ENCODE measurements at places on chromosomes 6 and 20.

- no peak for DNase-seq
These were observed 614.9 kb downstream of the CDH26 start for GRCh38 chr20:60573003-60573680.

DNA sequence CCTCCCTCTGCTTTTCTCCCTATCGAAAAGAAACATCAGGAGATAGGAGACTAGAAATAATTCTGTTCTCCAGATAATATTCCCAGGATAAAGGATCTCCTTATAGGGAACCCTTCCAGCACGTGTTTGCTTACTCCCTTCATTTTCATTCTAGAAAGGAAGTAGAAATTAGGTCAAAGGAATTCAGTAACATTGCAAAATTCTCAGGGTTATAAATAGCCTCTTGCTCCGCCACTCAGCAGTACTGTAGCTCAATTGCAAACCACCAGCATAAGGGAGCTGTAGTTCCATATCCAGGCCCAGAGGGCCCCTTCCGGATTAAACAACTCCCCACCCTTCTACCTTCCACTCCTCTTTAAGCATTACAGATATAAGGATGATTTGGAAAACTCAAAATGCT is 6.2 kb downstream of the ELMO2 start:
- DNase-seq = no peak

DNA sequence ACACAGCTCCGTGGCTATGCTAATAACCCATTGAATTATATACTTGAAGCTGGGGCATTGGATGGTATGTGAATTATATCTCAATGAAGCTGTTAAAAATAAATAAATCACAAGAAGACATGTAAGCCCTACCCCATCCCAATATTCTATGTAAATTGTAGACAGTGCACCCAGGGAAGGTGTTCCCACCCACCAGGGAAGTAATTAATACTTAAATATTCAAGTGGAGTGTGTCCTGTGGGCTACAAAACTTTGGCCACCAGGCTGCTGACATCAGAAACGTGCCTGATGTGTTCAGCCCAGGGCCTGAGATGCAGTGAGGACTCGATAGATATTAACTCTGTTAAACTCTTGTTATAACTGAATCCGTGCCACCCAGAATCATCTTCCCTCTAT is 240.4 kb upstream of the RREB1 start:
- DNase-seq = no peak

DNA sequence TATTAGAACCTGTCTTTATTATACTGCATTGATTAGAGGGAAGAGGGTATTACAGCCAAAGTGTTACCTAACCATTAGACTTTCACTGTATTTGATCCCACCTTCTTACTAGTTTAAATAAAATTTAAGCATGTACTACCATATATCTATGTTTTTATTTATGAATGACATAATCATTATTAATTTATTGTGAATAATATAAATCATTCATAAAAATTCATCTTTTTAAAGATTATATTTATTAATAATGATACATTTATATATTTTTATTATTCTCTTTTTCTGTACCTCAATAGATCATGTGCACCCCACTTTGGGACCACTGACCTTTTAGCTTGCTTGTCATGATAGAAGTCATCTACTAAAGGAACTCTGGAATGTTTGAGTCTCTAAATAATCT is 223.5 kb upstream of the MARCKS start:
- no peak for DNase-seq

- no peak for DNase-seq
These were observed 163.2 kb downstream of the KHDC1L start for GRCh38 chr6:73062130-73062529.

GRCh38 chr20:47535088-47535487 is 33.4 kb downstream of the NCOA3 start:
- no peak for DNase-seq

DNA sequence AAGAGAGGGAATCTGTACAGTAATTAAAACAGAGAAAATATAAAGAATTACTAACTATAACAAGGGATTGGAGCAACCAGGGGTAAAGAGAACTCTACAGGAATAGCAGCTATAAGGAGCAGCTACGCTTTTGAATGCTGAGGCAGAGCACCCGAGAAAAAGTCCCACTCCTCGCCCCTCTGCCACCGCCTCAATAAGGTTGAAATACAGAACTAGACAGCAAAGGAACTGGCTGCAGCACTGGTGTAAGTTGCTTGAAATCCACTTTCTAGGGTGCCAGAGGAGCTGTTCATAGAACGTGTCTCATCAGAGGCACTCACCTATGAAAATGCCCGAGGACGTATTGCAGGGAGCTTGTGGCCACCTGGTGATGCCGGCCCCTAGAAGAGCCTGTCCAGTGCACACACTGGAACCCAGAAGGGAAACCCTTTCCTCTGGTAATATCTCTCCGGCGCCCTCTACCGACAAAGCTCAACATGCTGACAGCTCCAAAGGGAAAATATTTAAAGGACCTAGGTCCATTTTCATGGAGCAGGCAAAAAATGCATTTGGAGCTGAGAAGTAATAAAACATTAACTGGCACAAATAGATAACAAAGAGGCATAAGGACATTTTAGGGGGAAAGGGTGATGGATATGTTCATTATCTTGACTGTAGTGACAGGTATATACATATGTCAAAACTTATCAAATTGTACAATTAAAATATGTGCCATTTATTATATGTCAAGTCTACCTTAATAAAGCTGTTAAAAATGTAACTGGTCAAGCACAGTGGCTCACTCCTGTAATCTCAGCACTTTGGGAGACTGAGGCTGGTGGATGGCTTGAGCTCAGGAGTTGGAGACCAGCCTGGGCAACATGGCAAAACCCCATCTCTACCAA is 137.4 kb upstream of the HDAC2 start:
- DNase-seq = no peak

DNA sequence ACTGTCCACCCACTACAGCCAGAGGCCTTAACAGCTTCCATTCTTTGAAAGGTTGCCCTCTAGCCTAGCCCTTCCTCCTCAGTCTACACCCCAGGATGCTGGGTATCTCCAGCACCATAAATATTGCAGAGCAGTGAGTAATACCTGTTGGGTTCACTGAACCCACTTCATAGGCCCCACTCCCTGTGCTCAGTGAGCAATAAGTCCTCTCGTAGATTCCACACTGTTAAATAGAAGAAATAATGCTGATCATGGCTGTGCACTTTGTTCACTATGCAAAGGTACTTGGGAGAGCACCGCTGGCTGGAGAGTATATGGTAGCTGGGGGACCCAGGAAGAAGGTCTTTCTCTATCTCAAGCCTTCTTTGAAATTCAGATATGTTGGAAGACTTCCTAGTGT is 87.3 kb downstream of the RSPH3 start:
- DNase-seq = no peak

DNA sequence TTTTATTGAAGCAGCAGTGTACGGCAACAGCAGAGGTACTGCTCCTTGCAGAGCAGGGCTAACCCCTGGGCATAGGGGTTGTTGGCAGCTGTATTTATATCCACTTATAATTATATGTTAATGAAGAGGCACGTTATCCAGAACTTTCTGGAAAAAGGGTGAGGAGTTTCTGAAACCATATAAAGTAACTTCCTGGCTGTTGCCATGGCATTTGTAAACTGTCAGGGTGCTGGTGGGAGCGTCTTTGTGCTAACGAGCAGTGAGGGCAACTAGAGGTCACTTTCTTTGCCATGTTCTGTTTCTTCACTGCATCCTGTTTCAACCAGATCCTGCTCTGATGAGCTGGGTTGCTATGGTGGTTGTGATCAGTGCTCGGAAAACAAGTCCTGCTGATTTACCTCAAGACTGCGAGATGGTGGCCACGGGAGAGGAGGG is 11.1 kb upstream of the ARFGEF2 start:
- DNase-seq = no peak

DNA sequence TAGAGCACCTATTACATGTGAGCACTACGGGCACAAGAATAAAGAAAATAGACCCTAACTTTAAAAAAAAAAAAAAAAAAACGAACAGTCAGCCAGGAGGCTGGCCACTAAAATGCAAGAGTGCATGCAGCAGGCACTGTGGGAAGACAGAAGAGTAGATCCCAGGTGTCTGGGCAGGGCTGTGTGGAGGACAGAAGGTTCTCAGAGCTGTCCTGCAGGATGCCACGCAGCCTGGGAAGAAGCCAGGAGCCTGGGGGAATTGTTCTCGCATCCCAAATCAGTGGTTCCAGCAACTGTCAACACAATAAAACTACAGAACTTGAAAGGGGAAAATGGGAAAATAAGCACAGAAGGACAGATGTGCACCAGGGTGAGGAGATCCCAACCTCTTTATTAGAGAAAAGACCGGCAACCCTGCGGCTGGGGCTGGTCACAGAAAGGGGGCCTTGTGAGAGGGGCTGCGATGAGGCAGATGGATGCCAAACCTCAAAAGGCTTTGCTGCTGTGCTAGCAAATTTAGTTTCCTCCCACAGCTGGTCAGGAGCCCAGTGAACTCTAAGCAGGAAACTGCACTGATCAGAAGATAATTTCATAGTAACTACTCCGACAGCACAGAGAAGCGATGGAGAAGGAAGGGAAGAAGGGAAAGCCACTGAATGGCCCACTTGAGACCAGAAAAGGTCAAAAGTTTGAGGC is 30.9 kb downstream of the MAP3K5 start:
- no peak for DNase-seq

DNA sequence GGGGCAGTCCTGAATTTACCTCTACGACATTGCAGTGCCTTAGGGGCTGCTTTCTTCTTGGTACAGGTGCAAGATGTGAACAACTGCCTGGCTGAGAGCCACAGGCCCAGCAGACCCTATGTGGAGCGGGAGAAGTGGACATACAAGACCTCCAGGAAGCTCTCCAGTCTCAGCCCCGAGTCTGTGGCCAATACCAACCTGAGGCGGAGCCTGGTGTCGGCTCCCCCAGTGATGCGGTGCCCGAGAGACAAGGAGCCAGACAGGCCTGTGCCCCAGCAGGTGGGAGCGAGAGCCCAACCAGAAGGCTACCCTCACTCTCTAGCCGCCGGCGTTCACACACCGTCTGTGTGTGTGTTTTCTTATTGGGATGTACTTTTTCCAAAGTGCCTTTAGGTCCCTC is 59.6 kb downstream of the EFCAB8 start:
- DNase-seq = no peak

- no peak for DNase-seq
These were observed 114.2 kb upstream of the BEND6 start for GRCh38 chr6:56840467-56841380.

DNA sequence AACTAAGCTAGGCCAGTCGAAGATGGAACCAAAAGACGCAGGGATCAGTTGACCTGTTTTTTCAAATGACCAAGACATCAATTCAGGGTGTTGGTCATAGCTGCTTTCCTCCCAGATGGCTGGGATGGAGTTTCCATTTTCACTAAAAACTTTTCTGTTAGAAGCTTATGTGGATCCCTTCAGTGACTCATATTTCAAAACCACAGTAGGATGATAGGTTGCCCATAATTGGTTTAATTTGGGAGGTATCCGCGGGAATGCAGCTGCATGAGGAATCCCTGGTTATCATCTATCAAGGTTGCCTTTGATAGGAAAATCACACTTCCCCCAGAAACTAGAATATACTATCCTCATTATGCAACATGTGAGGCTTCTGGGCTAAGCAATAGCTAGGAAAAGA is 150.9 kb upstream of the MLIP start:
- DNase-seq = no peak

- DNase-seq = no peak
These were observed 341.6 kb upstream of the JAG1 start for GRCh38 chr20:11015440-11015839.

GRCh38 chr6:115219645-115220044 is 841.0 kb downstream of the FRK start:
- DNase-seq = no peak

GRCh38 chr6:139590206-139590605 is 215.8 kb upstream of the CITED2 start:
- DNase-seq = no peak

DNA sequence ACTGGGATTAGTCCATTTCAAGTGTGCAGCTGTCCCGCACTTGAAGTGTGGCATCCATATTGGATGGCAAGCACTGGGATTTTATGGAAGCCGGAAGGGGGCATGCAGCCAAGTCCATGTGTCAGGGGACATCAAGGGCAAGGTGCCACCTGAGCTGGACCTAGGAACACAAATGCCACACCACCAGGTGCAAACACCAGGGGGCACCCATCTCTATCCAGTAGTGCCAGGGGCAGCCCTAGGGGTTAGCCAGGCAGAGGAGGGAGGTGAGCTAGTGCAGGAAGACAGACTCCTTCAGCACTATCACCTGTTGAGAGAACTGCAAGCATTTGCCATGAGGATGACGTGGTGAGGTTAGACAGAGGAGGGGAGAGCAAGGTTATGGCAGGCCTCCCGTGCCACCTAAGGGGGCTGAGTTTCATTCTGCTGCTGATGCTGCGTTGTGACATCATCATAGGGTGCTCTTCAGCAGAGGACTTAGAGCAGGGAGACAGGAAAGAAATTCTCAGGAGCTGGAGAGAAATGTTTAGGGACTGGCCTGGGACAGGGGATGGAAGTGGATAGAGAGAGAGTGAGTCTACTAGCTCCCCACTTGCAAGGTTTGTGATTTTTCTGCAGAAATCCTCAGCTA is 192.6 kb upstream of the SLC24A3 start:
- DNase-seq = no peak

GRCh38 chr6:6438286-6438685 is 117.8 kb upstream of the F13A1 start:
- no peak for DNase-seq

DNA sequence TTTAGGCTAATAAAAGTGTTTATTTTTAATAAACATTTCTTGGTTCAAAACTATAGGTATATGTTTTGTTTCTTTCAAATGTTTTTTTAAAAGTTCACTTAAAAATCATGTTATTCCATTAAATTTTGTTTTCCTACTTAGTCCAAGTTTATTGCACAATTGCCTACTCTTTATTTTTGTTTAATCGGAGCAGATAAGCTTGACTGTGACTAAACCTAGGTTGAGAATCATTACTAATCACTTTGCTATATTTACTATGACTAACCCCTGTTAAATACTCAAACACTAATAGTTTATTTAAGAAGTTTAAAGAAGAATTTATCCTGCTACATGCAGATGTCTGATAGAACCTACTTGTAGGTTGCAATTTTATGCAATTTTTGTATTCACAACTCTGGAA is 18.8 kb downstream of the MAP3K4 start:
- no peak for DNase-seq

DNA sequence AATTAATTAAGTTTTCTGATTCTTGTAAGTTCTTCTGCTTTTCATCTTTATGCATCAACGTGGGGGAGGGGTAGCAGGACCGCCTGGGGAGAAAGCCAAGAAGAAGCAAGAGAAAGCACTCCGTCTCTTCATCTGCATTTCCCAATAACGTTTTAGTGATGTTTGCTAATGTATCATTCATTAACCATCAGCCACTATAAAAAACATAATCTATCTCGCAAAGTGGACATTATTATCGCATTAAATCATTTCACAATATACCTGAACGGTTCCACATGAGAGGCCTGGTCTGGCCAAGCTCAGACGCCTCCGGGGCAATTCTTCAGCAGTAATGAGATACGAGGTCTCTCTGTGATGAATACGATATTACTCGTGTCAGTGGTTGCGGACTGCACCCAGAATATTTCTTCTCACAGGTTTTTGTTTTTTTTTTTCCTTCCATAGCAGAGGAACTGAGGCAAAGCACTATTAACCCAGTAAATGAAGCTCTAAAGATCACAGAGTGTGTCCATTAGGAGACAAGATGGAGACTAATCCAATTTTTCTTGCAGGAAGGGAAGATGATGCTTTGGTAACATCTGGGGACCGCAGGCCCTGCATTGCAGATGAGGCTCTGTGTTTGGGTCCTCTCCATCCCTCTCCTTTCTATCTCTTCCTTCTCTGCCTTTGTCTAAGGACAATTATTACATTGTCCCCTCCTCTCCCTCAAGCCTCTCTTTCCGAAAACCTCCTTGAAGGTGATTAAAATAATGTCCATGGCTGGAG is 156.1 kb downstream of the SLC35B3 start:
- DNase-seq = no peak

Data from memory B cell (primary cell).